ENCODE measurements at places on chromosomes 1 and 21.
A peak's percentile ranks its signal among the peaks of the same experiment; 100 is the strongest.

DNA sequence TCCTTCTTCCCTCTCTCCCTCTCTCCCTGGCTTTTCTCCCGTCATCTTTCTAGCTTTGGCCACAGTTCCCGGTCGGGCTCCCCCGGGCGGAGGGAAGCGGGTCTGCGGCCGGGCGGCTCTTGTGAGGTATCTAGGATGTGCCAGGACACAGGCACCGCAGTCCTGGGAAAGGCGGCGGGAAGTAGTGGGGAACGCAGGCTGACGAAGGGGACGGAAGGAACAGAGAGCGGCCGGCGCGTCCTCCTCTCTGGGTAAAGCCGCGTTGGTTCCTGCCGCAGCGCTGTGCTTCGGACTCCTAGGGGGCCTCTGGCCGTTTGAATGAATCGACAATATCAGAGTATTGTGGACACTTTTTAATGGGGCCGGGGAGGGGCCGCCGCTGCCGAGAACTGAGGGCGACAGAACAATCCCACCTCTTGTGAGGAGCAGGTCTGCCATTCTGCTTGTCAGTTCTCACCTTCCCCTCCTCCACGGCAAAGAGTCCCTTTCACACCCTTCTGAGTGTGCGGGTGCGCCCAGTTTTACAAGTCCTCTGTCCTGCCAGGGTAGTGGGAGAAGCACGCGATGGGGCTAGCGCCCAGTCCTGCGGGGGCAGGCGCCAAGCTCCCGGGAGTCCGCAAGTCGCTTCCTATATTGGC lies 1.2 kb upstream of the LHX9 start:
- DNase-seq, result no peak

DNA sequence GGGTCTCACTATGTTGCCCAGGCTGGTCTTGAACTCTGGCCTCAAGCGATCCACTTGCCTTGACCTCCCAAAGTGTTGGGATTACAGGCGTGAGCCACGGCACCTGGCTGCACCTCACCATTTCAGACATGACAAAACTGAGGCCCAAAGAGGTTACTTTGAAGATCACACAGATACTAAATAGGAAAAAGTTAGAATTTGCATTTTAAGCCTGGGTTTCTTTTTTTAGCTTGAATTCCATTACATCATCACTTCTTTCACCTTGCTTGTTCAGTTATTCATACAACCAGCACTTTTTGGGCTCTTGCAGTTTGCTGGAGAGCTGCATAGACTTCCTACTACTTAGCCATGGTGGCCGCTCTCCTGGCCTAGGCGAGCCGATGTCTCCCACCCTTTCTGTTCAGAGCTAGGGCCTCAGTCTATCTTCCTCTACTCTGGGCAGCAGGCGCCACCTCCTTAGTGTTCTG lies 16.3 kb upstream of the CD2 start:
- peak; percentile 57 for DNase-seq

DNA sequence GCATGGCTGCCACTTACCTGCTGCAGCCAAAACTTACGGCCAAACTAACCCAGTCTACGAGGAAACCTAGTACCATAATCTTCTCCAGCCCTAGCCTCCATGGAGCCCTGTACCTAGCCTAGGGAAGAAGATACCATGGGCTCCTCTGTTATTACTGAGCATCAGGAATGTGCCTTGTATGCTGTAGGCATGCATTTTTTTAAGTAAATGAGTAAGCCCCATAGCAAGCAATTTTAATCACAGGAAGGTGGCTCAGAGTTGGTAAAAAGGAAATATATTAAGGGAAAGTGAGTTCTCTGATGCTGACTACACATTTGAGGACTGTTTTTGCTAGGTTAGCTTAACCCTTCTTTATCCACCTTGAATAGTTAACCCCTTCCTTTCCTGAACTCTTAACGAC lies 21.2 kb downstream of the NFASC start:
- no peak for DNase-seq

GRCh38 chr1:36885540-36886357 lies 148.6 kb downstream of the GRIK3 start:
- no peak for DNase-seq

GRCh38 chr1:29575826-29576225 lies 339.5 kb downstream of the PTPRU start:
- no peak for DNase-seq

- DNase-seq, result no peak
These were observed 13.9 kb downstream of the SERTAD4 start for GRCh38 chr1:210246447-210246846.

- DNase-seq, result no peak
These were observed 9.8 kb downstream of the BARHL2 start for GRCh38 chr1:90707363-90707710.

GRCh38 chr1:39214998-39215873 lies 10.7 kb downstream of the MACF1 start:
- DNase-seq, result no peak

- DNase-seq, result peak; percentile 29
These were observed 510.3 kb downstream of the NPHP4 start for GRCh38 chr1:5481889-5482288.

DNA sequence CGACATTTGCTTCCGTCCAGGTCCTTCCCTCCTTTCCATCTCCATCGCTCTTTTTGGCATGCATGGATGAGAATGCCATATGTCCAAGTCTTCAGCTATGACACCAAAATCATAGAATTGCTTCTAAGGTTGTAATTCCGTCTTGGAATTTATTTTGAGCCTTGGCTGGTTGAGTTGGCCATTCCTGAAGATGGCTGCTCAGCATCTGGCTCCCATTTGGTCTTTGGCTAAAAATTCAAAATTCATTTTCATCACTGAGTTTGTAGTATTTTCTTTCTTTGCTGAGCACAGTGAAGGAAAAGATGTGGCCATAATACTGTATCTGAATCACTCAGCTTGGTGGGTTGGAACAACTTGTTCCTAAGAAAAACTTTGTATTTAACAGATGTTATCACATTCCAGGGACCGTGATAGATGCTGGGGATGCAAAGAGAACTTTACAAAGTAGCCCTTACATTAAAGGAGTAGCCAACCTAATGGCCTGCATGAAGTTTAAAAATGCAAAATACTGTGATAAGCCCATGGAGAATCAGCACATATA lies 15.6 kb downstream of the JUN start:
- no peak for DNase-seq

DNA sequence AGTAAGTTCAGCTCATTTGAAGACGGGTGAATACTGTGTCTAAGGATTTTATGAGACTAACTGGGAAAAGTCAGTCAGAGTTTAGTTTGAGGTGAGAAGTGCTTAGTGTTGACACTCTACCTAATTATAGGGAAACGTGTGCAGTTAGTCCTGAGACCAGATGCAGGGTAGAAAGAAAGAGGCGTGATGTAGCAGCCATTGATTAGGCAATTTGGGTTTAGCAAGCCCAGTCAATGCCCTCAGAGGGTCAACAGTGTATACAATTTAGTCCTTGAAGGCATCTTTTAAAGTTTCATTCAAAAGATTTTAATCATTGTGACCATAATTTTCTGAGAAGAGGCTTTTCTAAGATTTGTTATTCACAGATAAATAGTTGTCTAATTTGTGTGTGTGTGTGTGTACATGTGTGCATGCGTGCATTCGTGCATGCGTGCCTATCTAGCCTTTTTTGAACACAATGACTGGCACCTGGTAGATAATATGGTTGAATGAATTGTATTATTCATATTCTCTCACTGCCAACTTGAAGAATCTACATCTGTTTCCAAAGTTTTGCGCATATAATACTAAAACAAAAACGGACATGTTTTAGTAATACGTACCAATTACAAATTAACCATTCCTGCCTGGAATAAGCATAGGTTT lies 332.9 kb downstream of the SRGAP2C start:
- no peak for DNase-seq

GRCh38 chr1:226549937-226550671 lies 1.5 kb downstream of the STUM start:
- DNase-seq, result peak; percentile 18

DNA sequence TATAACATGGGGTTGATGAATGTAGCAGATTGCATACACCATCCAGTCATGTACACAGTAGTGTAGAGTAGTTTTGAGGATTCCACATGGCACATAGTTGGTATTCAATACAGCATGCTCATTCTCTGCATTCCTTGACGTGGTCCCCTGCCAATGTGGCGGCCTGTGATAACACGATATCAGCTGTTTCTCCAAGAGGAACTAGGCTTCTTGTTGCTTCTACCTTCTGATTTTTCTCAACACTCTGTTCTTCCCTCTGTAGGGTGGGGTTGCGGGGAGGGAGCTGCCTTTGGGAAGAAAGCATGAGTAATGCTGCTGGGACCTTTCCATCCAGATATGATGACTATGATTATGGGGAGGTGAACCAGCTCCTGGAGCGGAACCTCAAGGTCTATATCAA lies 19.4 kb downstream of the SESN2 start:
- DNase-seq, result no peak

Measured in activated naive CD4-positive, alpha-beta T cell treated with anti-CD3 and anti-CD28 coated beads, Interleukin-2, amount 50 U/mL, for 72 hours (primary cell).